Esophagus muscularis mucosa (tissue), 4 donors: ENCODE measurements at places on chromosomes 4 and X. TPM values are rescaled to one million over a fixed set of nuclear protein-coding genes. Genes with fewer than 3 reads are reported as not detected.

Gene DDIT4L
- 2.1 TPM for total RNA-seq

Gene SLC10A6
- total RNA-seq, result 3.4 TPM

Gene CDS1
- total RNA-seq, result 0.99 TPM

Gene CBR4
- 11.7 TPM for total RNA-seq

Gene ADH1B
- total RNA-seq, result 301 TPM

Gene SPANXA1
- not detected for total RNA-seq

Gene RBMX2
- 15.7 TPM for total RNA-seq

Gene F11
- not detected for total RNA-seq

Gene UXT
- 98.0 TPM for total RNA-seq

Gene AFF2
- total RNA-seq, result 10.8 TPM

Gene UTP3
- 31.3 TPM for total RNA-seq

Gene TIGD2
- total RNA-seq, result 2.4 TPM
